Natural killer cell (primary cell): ENCODE measurements at places on chromosomes 1 and 21. TPM values are rescaled to one million over a fixed set of nuclear protein-coding genes. Genes with fewer than 3 reads are reported as not detected.

Gene RAB7B
- total RNA-seq = not detected

Gene LINGO4
- not detected for total RNA-seq

Gene KRTAP19-3
- total RNA-seq = not detected

Gene GBP2
- total RNA-seq = 144 TPM

Gene TTC39A
- total RNA-seq = 0.38 TPM

Gene FCMR
- total RNA-seq = 178 TPM

Gene OVAAL
- not detected for total RNA-seq

Gene EXTL1
- total RNA-seq = not detected

Gene SPATA1
- total RNA-seq = 0.63 TPM

Gene FAM167B
- total RNA-seq = 0.80 TPM

Gene S100A9
- total RNA-seq = 116 TPM
